Activated CD8-positive, alpha-beta memory T cell treated with anti-CD3 and anti-CD28 coated beads for 1 hour (primary cell): ENCODE measurements at places on chromosomes 2 and 18.

DNA sequence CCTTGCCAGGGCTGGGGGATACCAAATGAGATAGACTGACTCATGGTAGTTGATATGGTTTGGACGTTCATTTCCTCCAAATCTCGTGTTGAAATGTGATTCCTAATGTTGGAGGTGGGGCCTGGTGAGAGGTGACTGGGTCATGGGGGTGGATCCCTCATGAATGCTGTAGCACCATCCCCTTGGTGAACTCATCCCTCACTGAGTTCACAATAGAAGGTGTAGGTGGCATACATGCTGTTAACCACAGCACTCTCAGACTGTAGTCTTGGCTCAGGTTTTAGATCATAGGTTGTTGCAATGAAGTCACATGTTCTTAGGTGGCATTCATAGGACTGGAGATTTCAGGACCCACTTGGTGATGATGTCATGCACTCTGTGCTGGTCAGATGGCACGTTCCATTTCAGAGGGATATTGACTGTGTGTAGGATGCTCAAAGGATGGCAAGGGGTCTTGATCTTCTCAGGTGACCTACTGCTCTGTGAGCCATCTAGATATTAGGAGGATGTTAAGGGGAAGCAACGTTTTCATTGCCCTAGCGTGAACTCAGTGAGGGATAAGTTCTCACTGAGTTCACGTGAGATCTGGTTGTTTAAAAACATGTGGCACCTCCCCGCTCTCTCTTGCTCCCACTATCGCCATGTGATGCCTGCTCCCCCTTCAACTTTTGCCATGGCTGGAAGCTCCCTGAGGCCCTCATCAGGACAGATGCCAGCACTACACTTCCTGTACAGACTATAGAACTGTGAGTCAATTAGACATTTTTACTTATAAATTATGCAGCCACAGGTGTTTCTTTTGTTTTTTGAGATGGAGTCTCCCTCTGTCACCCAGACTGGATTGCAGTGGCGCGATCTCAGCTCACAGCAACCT is 73.8 kb upstream of the ACAA2 start:
- no peak for DNase-seq

DNA sequence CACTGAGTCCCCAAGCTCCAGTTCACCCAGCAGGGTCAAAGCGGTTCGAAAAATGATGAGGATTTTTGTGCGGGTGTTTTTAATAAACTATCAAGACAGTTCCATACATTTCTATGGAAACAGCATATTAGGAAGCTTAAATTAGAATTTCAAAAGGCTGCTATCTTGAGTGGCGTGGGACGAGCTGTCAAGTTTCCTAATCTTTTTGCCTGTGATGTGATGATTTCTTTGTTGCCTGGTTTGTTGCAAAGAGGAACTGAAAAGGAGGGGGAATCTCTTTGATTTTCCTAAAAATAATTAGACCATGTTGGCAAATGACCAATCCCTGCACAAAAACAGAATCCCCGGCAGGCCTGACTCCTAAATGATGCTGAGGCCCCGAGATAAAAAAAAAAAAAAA is 66.1 kb upstream of the ATG16L1 start:
- DNase-seq: no peak

DNA sequence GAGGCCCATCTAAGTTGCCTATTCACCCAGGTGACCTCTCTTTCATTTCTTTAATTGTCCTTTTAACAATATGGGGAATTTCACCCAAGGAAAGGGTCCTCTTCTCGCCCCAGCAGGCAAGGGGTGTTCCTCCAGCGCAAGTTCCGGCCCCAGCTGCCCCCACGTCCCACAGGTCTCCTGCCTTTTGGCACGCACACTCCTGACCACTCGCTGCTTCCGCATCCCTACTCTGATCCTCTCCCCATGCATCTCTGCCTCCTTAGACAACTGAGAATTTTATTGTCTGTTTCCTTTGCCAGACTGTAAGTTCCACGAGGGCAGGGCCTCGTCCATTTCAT is 684 bp upstream of the ARPC2 start:
- no peak for DNase-seq

GRCh38 chr2:135532581-135532980 is 1.3 kb downstream of the R3HDM1 start:
- DNase-seq: no peak

DNA sequence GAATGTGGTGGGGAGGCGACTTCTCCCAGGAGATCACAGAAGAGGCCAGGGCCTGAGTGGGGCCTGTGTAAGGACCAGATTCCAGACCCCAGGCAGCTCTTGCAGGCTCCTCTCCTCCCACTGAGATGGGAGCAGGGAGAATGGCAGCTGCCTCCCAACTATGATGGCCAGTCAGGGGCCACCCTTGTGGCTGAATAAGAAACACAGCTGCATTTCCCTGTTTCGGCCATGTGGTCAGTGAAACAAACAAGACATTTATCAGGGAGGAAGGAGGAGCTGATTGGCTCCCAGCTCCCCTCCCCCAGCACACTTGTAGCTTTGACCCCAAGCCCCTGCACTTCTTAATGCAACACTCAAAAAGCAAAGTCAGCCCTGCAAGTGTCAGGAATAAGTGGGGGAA is 143.5 kb downstream of the CELF4 start:
- DNase-seq: no peak
